Caco-2 (cell line): ENCODE measurements at places on chromosomes 16 and 17. TPM values are rescaled to one million over a fixed set of nuclear protein-coding genes. Genes with fewer than 3 reads are reported as not detected.

Gene CACNG5
- not detected in 2 replicates for total RNA-seq

Gene SCARF1
- total RNA-seq: 0.14 and 0.51 TPM in 2 replicates

GRCh38 chr16:52731219-52731875 is 184.4 kb upstream of the TOX3 start:
- H3K4me1 ChIP-seq: no peaks in the 10 kb centered on the region
- H3K27me3 ChIP-seq: no peaks in the 10 kb centered on the region
- H3K4me3 ChIP-seq: no peak overlapping the region
- no peak for DNase-seq

Gene MLX
- 37.5 and 41.2 TPM in 2 replicates for total RNA-seq

Gene RTN4RL1
- 0.54 and 0.60 TPM in 2 replicates for total RNA-seq

DNA sequence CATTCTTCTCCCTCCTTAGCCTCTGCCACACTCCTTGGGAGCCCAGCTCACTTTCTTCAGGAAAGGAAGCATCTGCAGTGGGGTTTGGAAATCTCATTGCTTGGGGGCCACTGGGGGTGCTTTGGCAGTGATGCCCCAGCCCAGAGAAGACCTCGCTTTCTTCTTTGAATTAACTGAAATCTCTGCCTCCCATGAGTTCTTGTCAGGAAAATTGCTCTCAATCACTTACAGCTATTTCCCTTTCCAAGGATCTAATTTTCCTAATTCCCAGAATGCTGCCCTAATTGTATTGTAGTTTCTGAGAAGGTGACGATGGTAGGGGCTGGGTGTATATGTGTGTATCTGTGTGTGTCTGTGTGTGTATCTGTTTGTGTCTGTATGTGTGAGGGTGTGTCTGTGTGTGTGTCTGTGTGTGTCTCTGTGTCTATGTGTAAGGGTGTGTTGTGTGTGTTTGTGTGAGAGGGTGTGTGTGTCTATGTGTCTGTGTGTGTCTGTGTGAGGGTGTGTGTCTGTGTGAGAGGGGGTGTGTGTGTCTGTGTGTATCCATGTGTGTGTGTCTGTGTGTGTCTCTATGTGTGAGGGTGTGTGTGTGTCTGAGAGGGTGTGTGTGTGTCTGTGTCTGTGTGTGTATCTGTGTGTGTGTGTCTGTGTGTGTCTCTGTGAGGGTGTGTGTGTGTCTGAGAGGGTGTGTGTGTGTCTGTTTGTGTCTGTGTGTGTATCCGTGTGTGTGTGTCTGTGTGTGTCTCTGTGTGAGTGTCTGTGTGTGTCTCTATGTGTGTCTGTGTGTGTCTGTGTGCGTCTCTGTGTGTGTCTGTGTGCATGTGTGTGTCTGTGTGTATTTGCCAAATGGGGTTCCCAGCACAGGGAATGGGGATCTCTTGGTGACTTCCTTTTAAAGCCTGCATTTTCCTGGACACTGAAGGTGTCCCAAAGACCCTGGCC is 83.5 kb upstream of the DNAJA2 start:
- no peaks in the 10 kb centered on the region; the same call in 1 of the 2 replicates for H3K27me3 ChIP-seq
- DNase-seq: no peak
- H3K36me3 ChIP-seq: no peaks in the 10 kb centered on the region
- no peak overlapping the region for H3K4me3 ChIP-seq

Gene MMP15
- 27.0 and 27.3 TPM in 2 replicates for total RNA-seq

GRCh38 chr17:73455050-73455687 is 143.4 kb upstream of the CDC42EP4 start:
- H3K27ac ChIP-seq: no peak overlapping the region
- no peaks in the 10 kb centered on the region; the same call in 1 of the 2 replicates for H3K27me3 ChIP-seq
- DNase-seq: no peak
- H3K4me1 ChIP-seq: no peaks in the 10 kb centered on the region
- no peaks in the 10 kb centered on the region for H3K36me3 ChIP-seq

GRCh38 chr16:64280317-64280716 is 841.5 kb downstream of the CDH11 start:
- H3K27me3 ChIP-seq: no peaks in the 10 kb centered on the region
- H3K4me3 ChIP-seq: no peak overlapping the region
- peak; percentile 38 for DNase-seq
- no peak overlapping the region for H3K27ac ChIP-seq

DNA sequence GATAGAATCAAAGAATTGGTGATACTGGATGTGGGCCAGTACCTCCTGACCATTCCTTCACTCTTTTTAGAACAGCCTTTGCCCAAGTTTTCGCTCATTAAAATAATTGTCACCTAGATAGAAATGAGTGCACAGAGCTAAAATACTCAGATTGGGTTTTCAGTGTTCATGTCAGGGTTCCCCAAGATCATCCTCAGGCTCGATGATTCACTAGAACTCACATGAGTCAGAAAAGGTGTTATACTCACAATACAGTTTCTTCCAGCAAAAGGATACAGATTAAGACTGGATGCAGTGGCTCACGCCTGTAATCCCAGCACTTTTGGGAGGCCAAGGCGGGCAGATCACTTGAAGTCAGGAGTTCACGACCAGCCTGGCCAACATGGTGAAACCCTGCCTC is 19.9 kb downstream of the ERCC4 start:
- no peak for DNase-seq
- no peak overlapping the region for H3K4me3 ChIP-seq
- no peak overlapping the region for H3K27ac ChIP-seq
- no peaks in the 10 kb centered on the region for H3K27me3 ChIP-seq
- H3K4me1 ChIP-seq: peaks cover 23% of the 10 kb centered on the region
- peaks cover 2% of the 10 kb centered on the region; the same call in 1 of the 2 replicates for H3K36me3 ChIP-seq

Gene CNTNAP1
- 7.2 and 7.5 TPM in 2 replicates for total RNA-seq
